ENCODE measurements at places on chromosomes 11 and 22. TPM values are rescaled to one million over a fixed set of nuclear protein-coding genes. Genes with fewer than 3 reads are reported as not detected.

The THY1 gene
- 1.1 TPM for total RNA-seq

The WBP2NL gene
- not detected for total RNA-seq

The TUB gene
- total RNA-seq = 0.02 TPM

The CCDC73 gene
- total RNA-seq = not detected

The SLC29A2 gene
- 39.7 TPM for total RNA-seq

DNA sequence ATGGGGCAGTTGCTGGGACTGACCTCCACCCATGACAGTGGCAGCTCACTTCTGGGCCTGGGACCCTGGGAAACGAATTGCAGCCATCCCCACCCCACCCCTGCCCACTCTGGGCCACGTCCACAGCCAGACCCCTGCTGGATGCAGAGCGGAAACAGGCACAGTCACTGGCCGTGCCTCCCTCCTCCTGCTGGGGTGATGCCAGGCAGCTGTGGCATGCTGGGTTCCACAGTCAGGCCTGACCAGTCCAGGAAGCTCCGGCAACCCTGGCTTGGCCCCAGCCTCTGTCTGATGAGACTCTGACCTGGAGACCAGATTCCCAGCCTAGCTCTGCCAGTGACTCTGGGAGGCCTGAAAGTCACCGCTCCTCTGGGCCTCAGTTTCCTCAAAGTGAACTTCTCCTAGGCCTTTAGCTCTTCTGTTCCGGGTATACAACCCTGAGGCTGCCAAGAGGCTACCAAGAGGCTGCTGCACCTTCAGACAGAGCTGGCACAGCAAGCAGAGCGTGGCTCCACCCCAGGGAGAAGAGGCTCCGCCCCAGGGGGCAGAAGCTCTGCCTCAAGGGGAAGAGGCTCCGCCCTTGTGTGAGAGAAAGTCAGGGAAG, 8.9 kb downstream of the SULT4A1 start:
- DNase-seq = no peak
- peaks cover 5% of the 10 kb centered on the region for H3K27me3 ChIP-seq
- no peak overlapping the region for H3K27ac ChIP-seq
- no peak overlapping the region for H3K4me3 ChIP-seq
- peaks cover 6% of the 10 kb centered on the region for H3K4me1 ChIP-seq
- no peaks in the 10 kb centered on the region for H3K36me3 ChIP-seq

DNA sequence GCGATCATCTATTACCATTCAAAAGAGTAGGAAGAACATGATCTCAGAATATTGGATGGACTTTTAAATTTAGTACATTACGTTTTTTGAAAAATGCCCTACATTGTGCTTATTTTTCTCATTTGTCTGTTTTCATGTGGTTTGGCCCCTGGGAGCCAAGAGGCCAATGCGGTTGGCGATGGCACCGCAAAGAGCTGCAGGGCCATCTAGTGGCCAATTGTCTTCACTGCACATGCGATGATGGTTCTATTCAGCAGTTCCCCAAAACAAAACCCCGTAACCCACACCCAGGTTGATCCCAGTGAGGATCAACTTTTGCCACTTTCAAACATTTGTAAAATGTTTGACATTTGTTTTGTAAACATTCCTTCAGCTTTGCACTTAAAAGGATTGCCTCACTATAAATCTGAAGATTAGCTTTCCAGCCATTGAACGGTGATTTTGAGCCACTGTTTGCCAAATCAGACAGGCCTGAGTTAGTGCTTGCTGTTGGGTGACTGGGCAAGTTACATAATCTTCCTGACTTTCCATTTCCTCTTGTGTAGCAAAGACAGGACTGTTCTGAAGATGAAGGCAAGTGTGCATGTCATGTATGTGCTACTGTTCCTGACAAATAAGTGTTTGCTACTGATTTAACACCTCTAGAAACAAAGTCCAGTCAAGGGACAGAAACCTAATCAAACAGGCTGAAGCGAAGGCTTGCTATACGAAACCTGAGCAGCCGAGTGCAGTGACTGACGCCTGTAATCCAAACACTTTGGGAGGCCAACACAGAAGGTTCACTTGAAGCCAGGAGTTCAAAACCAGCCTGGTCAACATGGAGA, 29.2 kb upstream of the XBP1 start:
- no peaks in the 10 kb centered on the region for H3K27me3 ChIP-seq
- no peaks in the 10 kb centered on the region for H3K4me1 ChIP-seq
- DNase-seq = peak; percentile 36
- no peak overlapping the region for H3K4me3 ChIP-seq
- H3K36me3 ChIP-seq = no peaks in the 10 kb centered on the region
- H3K27ac ChIP-seq = no peak overlapping the region

DNA sequence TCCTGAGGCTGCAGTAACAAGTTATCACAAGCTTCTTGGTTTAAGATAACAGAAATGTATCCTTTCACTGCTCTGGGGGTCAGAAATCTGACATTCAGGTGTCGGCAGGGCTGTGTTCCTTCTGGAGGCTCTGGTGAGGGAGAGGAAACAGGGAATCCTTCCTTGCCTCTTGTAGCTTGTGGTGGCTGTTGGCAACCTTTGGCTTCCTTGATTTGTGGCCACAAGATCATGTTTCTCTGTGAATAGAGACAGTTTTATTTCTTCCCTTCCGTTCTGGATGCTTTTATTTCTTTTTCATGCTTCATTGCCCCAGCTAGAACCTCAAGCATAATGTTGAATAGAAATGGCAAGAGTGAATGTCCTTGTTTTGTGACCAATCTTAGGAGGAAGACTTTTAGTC, 44.0 kb downstream of the MPPED1 start:
- H3K4me3 ChIP-seq = no peak overlapping the region
- H3K27ac ChIP-seq = no peak overlapping the region
- no peaks in the 10 kb centered on the region for H3K4me1 ChIP-seq
- H3K36me3 ChIP-seq = no peaks in the 10 kb centered on the region
- peaks cover 56% of the 10 kb centered on the region for H3K27me3 ChIP-seq

DNA sequence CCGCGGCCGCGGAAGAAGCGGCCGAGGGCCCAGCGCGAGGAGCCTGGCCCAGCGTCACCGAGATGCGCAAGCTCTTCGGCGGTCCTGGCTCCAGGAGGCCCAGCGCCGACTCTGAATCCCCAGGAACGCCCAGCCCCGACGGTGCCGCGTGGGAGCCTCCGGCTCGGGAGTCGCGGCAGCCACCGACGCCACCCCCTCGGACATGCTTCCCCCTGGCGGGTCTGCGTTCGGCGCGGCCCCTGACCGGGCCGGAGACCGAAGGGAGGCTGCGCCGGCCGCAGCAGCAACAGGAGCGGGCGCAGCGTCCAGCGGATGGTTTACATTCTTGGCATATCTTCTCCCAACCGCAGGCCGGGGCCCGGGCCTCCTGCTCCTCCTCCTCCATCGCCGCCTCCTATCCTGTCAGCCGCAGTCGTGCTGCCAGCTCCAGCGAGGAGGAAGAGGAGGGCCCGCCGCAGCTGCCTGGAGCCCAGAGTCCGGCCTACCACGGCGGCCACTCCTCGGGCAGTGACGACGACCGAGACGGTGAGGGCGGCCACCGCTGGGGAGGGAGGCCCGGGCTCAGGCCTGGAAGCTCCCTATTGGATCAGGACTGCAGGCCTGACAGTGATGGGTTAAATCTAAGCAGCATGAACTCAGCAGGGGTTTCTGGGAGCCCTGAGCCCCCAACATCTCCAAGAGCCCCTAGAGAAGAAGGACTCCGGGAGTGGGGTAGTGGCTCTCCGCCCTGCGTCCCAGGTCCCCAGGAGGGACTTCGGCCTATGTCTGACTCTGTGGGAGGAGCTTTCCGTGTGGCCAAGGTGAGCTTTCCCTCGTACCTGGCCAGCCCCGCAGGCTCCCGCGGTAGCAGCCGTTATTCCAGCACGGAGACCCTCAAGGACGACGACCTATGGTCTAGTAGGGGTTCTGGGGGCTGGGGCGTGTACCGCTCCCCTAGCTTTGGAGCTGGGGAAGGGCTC, 1.2 kb downstream of the ARHGEF17 start:
- peak overlapping the region; percentile 59 for H3K4me3 ChIP-seq
- H3K27ac ChIP-seq = peak overlapping the region; percentile 92
- no peaks in the 10 kb centered on the region for H3K36me3 ChIP-seq
- peaks cover 50% of the 10 kb centered on the region for H3K4me1 ChIP-seq
- peak; percentile 55 for DNase-seq

- H3K27me3 ChIP-seq = peaks cover 4% of the 10 kb centered on the region
- DNase-seq = no peak
- H3K27ac ChIP-seq = no peak overlapping the region
- no peak overlapping the region for H3K4me3 ChIP-seq
- no peaks in the 10 kb centered on the region for H3K36me3 ChIP-seq
Observed at GRCh38 chr22:28029201-28029948, 110.3 kb upstream of the PITPNB start.

GRCh38 chr22:35900483-35901168, 128.0 kb downstream of the RBFOX2 start:
- DNase-seq = peak; percentile 28
- H3K27me3 ChIP-seq = no peaks in the 10 kb centered on the region
- H3K4me1 ChIP-seq = peaks cover 46% of the 10 kb centered on the region
- H3K27ac ChIP-seq = peak overlapping the region; percentile 28

- no peak for DNase-seq
- H3K36me3 ChIP-seq = no peaks in the 10 kb centered on the region
- peaks cover 40% of the 10 kb centered on the region for H3K4me1 ChIP-seq
- H3K27me3 ChIP-seq = no peaks in the 10 kb centered on the region
Observed at GRCh38 chr11:124760806-124761205, 1.3 kb downstream of the ESAM start.

DNA sequence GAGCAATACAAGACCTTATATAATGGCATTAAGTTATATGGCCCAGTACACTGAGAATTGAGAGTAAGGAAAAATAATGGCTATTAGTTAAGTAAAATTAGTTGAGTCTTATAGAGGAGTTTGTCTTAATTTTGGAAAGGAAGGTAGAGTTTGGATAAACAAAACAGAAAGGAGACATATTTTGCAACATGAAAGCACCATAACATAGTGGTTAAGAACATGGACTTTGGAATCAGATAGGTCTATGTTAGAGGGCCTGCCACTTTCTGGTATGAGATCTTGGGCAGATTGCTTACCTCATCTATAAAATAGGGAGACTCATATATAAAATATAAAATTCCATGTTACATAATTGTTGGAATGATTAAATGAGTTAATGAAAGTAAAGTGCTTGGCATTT, 68.9 kb downstream of the CSTPP1 start:
- no peak overlapping the region for H3K27ac ChIP-seq
- no peak for DNase-seq
- H3K36me3 ChIP-seq = no peaks in the 10 kb centered on the region
- H3K4me1 ChIP-seq = no peaks in the 10 kb centered on the region

- no peaks in the 10 kb centered on the region for H3K27me3 ChIP-seq
- H3K4me3 ChIP-seq = no peak overlapping the region
- H3K4me1 ChIP-seq = no peaks in the 10 kb centered on the region
- no peak overlapping the region for H3K27ac ChIP-seq
Observed at GRCh38 chr11:41446566-41446965, 12.9 kb downstream of the LRRC4C start.

DNA sequence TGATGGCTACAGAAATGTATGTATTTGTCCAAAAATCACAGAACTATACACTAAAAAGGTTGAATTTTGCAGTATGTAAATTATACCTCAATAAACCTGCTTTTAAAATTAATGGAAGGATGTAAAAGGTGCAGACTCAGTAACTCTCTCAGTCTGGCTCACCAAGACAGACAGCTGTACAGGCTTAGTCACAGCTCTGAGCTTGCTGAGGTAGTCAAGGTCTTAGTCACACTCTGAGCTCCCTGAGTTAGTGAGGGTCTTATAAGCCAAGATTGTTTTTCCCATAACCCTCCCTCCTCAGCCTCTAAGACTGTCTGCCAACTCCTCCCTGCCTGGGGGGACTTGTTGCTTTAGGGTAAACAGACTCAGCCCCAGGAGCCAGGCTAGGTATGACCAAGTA, 59.3 kb upstream of the IZUMO1R start:
- peaks cover 8% of the 10 kb centered on the region for H3K27me3 ChIP-seq
- no peaks in the 10 kb centered on the region for H3K36me3 ChIP-seq
- no peak overlapping the region for H3K27ac ChIP-seq
- no peak overlapping the region for H3K4me3 ChIP-seq
- DNase-seq = no peak
- no peaks in the 10 kb centered on the region for H3K4me1 ChIP-seq

Measured in HCT116 (cell line).